ENCODE measurements at places on chromosomes 5 and 9.

DNA sequence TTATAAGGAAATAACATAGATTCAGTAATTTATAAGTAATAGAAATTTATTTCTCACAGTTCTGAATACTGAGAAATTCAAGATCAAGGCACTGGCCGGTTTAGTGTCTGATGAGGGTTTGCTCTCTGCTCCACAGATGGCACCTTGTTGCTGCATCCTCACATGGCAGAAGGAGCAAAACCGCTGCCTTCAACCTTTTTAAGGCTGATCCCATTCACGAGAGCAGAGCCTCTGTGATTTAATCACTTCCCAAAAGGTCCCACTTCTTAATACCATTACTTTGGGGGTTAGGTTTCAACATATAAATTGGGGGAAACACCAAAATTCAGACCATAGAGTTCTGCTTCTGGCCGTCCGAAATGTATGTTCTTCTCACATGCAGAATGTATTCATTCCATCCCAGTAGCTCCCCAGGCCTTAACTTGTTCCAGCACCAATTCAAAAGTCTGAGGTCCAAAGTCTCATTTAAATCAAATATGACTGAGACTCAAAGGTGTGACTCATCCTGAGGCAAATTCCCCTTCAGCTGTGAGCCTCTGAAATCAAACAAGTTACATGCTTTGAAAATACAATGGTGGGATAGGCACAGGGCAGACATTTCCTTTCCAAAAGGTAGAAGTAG, 30.6 kb downstream of the BAAT start:
- no peak for DNase-seq

DNA sequence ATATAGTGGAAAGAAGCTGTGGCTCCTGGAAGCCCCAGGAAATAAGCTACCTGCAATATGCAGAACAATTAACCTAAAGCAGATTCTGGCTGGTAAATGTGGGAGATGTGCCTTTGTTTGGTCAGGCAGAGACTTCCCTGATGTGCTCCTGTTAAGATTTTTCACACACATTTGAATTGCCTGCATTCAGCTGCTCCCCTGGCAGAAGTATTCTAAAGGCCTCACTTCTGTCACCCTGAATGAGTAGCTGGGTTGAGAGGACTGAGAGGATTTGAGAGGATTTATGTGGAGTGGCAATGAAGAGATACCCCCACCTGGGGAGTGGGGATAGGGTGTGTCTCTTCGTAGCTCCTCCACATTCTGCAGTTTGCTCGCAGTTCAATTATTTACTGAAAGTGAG, 130.5 kb downstream of the ST8SIA4 start:
- DNase-seq, result no peak

DNA sequence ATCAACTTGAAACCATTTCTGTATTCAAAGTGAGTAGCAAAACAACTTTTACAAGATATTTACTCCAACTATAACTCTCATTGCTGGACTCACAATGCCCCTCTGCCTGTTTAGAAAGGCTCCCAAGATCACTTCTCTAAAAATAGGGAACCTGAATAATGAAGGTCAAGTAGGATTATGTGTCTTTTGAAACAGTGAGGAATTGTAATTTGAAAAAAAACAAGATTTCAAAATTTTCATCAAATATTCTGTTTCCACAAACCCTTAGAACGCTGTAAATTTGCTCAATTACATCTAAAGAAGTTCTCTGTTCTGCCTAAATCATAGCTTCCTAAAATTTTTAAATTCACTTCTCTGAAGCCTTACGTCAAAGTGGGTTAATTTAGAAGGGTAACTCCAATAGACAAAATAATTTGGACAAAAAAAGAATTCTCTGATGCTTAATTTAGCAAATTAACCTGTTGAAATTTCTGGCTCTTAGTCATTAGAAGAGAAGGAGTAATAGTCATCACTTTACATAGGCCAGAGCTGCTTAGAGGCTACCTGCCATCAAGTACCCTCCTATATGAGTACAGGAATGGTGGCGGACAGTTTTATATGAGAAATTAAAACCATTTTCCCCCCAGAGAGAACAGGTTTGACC, 4.0 kb downstream of the ELL2 start:
- DNase-seq, result no peak

DNA sequence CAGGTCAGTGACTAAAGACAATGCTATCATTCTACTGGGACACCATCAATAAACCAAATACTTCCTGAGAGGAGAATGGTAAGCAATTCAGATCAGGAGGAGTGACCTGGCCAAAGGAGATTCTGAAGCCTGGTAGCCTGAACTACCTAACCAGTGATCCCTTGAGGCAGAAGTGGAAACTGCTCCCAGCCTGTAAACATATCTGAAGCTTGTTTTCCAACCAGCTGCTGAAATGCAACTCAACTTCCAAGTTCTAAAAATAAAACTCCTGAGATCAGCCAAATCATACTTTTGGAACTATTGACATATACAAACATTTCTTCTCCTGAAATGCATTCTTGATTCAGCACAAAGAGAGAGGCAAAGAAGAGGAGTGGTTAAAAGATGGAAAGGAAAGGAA, 204.1 kb downstream of the EBF1 start:
- no peak for DNase-seq

GRCh38 chr5:59079622-59080620, 497.0 kb downstream of the RAB3C start:
- DNase-seq, result no peak

GRCh38 chr9:126720661-126721563, 83.9 kb upstream of the ZBTB43 start:
- peak; percentile 5 for DNase-seq

DNA sequence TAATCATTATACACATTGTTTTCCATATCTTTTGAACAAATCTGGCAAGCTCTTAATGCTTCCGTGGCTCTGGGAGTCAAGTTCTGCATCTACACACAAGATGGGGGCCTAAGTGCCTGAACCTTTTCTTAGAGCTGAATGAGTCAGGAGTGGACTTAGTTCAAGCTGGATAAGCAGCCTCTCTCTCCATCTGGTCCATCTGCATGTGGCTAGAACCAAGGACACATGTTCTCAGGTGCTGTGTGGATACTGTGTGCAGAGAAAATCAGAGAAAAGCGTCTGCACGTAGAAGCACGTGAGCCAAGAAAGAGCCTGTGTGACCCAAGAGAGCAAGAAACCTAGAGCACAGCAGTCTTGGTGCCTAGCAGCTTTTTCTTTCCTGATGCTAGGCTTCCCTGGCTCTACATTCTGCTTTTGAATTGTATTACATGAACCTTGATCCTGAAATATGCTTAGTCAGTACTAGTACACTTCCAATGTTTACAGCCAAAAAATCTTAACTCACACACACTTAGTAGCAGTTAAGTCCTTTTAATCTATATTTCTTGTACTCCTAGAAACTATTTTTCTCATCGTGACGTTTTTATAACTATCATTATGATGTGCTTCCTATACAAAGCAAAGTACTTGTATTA, 1798.9 kb downstream of the MAT2B start:
- no peak for DNase-seq

GRCh38 chr9:91658513-91659105, 235.0 kb upstream of the NFIL3 start:
- DNase-seq, result no peak

- no peak for DNase-seq
Measured at GRCh38 chr5:17004441-17005106, 68.5 kb upstream of the MYO10 start.

- DNase-seq, result no peak
Measured at GRCh38 chr5:104353371-104353770, 790.8 kb upstream of the NUDT12 start.

- no peak for DNase-seq
Measured at GRCh38 chr5:117679046-117679445, 1104.4 kb upstream of the SEMA6A start.

GRCh38 chr5:74542482-74542881, 98.0 kb downstream of the ENC1 start:
- no peak for DNase-seq

GRCh38 chr9:89621031-89621430, 16.2 kb downstream of the GADD45G start:
- no peak for DNase-seq

DNA sequence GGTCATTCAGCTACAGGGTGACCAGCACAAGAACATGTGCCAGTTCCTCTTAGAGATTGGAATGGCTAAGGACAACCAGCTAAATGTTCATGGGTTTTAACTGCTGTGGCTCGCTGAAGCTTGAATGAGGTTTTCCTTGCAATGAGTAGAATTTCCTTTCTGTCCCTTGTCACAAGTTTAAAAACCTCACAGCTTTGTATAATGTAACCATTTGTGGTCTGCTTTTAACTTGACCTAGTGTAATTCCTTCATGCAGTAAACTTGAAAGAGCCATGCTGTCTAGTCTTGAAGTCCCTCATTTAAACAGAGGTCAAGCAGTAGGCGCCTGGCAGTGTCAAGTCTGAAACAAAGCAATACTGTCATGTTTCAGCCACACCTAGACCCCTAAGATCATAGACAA, 181.3 kb upstream of the DMRT1 start:
- no peak for DNase-seq

GRCh38 chr9:116482740-116483139, 204.4 kb upstream of the TRIM32 start:
- DNase-seq, result no peak

- no peak for DNase-seq
Measured at GRCh38 chr5:169299663-169300467, 1.1 kb downstream of the SLIT3 start.

GRCh38 chr9:105114964-105115728, 129.3 kb upstream of the SLC44A1 start:
- no peak for DNase-seq

- no peak for DNase-seq
Measured at GRCh38 chr5:35971186-35971877, 19.9 kb downstream of the UGT3A1 start.

DNA sequence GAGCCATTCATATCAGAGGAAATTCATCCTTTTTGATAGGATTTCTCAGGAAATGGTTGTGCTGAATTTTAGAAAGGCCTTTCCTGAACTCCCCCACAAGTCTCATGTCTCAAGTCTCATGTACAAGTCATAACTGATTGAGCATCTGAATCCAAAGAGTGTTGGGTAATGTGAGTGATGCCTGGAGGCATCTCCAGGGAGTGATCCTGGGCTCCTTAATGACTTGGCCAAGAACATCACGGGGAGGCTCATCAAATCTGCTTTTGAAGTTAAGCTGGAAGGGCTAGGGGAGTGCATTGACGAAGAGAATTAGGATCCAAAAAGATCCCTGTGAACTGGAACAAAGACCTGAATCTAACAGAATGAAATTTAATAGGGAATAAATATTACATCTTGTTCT, 79.2 kb downstream of the MAST4 start:
- DNase-seq, result no peak

DNA sequence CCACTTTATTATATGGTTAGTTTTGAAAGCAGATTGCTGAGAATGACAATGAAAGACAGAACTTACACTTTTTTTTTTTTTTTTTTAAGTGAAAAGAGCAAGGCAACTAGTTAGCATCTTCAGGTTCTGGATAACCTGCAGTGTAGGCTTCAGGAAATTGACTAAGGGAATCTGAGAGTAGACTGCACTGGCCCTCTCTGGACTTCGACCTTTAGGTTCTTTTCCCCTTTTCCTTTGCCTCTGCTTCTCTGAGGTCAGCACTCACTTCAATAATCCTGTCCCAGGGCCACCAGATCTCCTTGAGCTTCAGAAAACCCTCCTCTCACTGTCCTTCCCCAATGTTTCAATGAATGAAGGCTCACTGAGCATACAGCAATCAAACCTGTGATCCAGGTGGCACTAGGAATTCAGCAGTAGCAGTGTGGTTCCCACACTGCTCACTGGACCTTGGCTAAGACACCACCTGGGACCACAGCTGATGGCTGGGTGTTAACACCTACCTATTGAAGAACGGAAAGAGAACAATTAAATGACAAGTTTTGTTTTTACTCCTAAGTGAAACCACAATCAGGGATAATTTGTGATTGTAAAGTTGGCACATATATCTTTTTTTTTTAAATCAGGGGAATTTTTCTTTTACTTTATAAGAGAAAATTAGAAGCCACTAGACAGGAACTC, 85.8 kb upstream of the IL6ST start:
- DNase-seq, result no peak

DNA sequence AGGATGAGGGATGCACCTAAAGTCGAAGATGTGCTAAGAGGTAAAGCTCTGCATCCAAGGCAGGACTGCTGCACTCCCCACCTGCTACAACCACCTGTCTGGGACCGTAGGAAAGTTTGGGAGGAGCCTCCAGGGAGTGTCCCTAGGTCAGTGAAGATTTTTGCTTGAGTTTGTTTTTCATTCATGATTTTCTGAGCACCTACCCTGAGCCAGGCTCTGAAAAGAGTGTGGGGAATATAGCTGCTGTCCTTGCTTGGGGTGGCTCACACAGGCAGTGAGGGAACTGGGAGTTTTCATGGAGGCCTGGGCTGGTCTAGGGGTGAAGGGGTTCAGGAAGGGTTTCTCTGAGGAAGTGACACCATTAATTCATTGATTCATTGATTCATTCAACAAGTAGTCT, 48.9 kb downstream of the SAR1B start:
- no peak for DNase-seq

DNA sequence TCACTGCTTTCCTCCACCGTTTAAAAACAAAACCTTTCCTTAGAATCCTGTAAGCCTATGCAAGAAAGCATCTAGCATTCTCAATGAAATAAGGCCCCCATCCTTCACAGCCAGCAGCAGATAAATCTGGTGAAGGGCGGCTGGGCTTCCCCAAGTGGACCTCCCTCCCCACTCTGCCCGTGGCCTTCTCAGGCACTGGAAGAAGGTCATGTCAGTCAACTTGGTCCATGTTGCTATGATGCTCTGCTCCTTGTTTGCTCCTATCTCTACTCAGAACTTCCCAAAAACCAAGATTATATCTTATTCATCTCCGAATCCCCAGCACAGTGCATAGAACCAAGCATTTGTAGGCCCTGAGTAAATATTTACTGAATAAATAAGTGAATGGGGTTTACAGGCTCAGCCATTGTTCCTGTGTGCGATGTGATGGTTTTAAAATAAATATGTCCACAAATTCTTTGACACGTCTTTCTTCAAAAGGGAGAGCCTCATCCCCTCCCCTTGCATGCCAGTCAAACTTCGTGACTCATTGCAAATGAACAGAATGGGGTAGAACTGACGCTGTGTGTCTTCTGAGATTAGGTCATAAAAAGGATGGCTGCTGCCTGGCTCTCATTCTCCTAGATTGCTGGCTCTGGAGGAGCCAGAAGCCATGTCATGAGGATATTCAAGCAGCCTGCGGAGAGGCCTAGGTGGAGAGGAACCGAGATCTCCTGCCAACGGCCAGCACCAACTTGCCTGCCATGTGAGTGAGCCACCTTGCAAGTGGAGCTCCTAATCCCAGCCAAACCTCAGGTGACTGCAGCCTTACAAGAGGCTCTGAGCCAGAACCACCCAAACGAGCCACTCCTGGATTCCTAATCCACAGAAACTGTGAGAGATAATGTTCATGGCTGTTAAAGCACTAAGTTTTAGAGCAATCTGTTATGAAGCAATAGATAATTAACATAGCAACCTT, 70.5 kb downstream of the MED27 start:
- DNase-seq, result no peak

DNA sequence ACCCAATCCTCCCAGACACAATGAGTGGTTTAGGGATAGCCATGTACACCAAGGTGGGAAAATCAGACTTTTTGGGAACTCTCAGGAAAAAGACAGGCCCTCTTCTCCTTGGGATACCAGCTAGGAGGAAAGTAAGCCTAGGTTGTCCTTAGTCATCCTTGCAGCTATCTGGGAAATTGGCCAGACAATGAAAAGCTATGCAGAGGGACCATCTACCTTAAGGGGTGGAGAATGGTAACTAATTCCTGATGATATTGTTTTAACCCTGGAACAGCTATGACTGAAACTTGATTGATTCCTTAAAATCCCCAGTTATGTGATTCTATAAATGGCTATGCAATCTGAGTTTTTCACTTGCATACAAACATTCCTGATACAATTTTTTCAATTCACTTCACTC, 88.9 kb upstream of the BNC2 start:
- DNase-seq, result no peak

Data from CD4-positive, alpha-beta T cell (primary cell).